ENCODE measurements at places on chromosomes 12 and 14.

DNA sequence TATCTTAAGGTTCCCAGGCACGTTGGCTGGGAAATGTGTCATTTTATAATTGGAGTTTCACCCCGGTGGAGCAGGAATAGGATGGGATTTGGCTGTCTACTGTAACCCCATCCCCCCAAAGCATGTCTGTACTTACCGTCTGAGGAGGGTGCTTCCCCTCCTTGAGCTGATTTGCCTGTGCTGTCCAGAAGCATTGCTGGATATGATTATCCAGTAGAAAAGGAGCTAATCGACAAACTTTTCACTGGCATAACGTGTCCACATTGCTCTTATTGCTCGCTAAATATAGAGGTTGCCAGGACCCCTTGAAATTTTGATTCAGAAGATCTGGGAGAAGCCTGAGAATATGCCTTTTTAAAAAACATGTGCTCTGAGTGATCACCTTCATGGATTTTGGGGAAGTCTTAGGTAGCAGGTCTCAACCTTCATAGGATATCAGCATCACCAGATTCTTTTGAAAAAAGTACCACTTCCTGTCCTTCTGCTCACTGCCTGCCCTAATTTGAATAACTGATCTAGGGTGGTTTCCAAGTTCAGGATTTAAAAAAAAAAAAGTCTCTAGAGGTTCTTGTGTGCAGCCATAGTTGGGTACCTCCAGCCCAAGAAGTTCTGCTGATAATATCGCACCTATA lies 80.4 kb upstream of the KCNA1 start:
- no peak for DNase-seq

DNA sequence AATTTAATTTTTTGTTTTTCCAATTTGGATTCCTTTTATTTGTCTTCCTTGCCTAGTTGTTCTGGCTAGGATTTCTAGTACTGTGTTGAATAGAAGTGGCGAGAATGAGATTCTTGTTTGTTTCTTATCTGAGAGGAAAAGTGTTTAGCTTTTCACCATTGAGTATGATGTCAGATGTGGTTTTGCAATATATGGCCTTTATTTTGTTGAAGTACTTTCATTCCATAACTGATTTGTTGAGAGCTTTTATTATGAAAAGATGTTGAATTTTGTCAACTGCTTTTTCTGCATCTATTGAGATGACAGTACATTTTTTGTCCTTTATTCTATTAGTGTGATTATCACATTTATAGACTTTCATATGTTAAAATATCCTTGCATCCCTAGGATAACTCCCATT lies 462.0 kb downstream of the CCDC91 start:
- no peak for DNase-seq

- DNase-seq, result no peak
Observed at GRCh38 chr12:32718926-32719325, 36.8 kb downstream of the YARS2 start.

DNA sequence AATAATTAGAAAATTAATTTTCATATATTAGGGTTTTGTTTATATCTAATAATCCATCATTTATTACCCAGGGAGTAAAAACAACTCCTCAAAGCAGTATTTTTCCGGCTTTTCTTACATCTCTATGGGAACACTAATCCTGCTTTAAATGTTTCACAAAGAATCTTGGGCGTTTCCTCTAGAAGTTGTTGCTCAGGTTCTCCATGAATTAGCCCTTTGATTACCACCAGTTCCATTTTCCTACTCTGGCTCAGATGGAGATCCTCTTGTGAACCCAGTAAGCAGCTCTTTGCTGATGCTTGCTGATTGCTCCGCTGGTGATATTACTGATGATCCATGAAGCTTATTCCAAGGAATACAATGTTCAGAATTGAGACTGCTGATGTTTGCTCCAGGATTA lies 78.5 kb upstream of the PKP2 start:
- no peak for DNase-seq

DNA sequence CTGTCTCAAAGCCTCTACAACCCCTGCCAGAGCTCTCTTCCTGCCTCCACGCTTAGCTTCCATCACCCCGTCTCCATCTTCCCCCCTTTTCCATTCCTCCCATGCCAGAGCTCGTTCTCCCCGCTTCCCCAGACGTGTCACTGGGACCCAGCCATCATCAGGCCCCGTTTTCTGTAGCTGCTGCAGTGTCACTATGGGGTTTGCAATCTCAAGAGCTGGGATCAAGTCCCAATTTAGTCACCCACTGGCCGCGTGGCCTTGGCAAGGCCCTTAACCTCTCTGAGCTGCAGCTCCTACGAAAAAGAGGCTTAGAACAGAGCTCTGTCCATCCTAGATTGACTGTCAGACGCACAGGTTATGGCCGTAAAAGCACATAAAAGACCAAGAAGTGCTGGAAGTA lies 901 bp upstream of the FAIM2 start:
- no peak for DNase-seq

DNA sequence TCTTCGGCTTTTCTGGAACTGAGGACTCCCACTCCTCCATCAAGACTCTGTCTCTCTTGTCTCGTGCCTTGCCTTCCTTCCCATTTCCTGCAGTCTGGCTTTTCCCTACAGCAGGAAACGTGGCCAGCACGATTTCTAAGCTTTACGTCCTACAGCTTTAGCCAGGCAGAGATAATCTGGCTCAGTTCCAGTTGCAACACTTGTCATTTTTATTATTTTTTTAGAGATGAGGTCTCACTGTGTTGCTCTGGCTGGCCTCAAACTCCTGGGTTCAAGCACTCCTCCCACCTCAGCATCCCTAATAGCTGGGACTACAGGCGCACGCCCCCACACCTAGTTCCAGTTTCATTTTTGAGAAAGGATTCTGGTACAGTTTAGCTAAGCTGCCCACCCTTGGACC lies 19.9 kb downstream of the CALM1 start:
- DNase-seq, result no peak

DNA sequence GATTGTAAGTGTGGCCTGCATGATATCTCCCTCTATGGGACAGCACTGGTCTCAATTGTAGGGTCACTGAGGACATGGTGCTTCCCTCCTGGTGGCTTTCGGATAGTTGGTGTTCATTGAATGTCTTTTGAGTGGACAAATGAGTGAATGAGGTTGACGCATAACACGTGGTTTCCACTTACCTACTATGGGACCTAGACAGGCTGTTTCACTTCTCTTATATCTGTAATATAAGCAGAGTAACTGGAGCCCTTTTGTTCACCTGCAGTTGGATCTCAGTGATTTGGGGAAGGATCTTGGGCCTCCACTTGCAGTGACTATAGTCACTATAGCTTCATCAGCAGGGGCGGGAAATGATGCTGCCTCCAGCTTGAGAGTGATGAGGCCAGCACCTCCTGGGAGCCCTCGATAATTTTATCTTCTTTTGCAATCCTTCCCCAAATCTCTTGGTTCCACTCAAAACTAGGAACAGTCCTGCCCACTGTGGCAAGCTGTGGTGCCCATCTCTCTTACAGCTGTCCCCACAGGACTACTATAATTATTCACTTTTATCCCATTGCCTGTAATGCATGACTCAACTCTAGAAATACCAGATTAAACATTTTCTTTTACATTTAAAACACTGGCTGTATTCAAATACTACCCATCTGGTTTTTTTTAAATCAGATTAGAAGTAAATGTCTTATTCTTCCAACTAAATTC lies 242.9 kb downstream of the CHST11 start:
- peak; percentile 49 for DNase-seq

GRCh38 chr12:92866418-92866817 lies 62.7 kb downstream of the EEA1 start:
- no peak for DNase-seq
